Naive thymus-derived CD8-positive, alpha-beta T cell (primary cell): ENCODE measurements at places on chromosomes 11 and 22.

DNA sequence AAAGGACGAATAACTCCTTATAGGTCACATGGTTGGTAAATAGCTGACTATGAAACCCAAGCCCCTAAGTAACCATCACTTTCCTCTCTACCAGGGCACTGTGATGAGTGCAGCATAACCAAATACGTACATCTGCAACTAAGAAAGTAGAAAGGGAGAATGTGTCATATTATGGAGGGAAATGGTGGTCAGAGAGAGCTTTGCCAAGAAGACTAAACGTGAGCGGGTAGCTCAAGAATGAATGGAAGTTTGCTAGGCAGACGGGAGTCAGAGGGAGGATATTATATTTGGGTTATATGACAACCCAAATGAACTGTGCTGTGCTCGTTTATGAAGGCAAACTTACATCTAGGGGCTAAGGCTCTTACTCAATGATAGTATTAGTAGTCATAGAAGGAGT lies 537.3 kb downstream of the OPCML start:
- no peak for DNase-seq

DNA sequence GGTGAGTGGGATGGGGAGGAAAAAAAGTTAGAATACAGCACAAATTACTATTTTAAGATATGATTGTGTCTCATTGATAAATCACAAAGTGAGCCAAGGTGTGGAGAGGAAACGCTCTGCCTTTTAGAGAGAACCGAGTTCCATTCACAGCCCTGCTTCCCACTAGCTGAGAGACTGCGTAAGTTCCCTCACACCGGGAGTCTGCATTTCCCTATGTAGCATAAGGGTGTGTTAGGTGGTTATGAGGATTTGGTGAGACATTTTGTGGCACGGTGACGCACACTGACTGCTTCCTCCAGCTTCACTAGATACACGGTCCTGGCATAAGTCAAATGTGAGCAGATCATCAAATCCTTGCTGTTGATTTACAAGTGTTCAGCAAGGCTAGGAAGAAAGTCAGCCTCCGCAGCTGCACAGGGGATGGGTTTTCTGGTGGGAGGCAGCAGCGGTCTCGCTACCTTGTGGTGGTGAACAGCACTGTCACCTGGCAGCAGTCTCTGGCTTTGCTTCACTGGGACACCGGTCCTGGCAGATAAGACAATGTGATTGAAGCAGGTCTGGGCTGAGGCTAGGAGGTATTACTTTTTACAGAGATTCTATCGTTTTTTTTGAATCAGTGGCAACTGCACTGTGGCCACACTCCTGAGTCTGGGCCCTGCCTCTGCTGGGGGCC lies 312.2 kb upstream of the B3GAT1 start:
- DNase-seq = no peak

GRCh38 chr22:27110665-27111451 lies 453.5 kb downstream of the MIAT start:
- DNase-seq = no peak

DNA sequence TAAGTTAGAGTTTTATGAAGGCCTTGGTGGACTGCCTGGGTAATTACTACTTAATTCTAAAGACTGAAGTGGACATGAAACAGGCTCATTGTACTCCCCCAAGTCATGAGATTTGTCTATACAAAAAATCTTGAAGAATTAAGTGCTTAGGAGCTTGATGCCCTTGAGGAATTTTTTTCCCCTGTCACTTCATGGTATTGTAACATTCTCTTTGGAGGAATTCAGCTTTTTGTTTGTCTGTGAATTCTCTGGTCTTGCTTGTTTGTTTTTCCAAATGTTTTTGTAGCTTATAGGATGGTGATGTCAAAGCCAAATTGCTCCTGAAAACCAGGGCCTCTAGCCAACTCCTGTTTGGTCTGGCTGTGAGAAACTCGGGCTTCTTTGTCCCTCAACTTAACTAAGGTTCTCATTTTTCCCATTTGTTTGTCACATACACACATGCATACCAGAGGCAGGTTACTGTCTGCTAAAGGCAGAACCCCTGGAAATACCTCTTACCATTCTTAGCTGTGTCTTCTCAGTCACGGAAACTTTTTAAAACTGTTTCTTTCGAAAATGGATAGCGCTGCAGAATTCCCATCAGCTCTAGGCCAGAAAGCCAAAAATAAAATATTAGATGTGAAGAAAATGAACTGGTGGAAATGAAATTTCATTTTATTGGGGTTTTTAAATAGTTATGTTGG lies 66.9 kb downstream of the AMOTL1 start:
- no peak for DNase-seq

DNA sequence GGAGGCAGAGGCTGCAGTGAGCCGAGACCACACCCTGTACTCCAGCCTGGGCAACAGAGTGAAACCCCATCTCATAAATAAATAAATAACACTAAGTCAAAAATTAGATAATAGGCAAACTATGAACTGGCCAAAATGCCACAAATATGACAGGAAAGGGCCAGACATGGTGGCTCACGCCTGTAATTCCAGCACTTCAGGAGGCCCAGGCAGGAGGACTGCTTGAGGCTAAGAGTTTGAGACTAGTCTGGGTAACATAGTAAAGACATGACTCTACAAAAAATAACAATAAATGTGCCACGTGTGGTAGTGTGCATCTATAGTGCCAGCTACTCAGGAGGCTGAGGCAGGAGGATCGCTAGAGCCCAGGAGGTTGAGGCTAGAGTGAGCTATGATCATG lies 19.9 kb downstream of the SEC14L6 start:
- DNase-seq = no peak

DNA sequence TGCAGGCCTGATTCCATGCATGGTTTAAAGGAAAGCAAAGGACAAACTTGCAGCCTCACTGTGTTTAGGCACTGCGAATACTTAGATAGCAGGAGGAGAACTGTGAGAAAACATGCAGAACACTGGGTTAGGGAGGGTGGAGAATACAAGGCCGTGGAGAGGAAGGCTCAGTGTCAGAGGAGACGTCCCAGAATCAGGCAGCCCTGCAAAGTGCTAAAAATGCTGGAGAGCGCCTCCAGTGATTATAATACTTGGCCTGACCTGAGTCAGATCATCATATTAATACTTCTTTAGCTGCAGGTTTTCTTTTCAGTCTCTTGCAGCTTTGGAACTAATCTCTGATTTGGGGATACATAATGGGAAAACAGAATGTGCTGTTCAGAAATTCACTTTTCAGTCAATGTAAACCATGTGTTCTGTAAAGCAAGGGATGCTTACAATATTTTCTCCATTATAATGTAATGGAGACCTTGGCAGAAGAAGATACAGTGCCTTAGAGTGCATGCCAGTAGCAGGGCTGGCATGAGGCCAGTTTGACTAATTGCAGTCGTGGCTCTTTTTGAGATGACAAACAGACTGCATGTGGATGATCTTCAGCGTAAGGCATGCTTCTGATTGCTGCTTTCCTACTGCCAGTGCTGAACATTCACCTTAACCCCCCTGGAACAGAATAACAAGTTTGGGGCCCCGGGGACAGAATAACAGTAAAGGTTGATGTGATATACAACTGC lies 16.8 kb downstream of the EXT2 start:
- no peak for DNase-seq

DNA sequence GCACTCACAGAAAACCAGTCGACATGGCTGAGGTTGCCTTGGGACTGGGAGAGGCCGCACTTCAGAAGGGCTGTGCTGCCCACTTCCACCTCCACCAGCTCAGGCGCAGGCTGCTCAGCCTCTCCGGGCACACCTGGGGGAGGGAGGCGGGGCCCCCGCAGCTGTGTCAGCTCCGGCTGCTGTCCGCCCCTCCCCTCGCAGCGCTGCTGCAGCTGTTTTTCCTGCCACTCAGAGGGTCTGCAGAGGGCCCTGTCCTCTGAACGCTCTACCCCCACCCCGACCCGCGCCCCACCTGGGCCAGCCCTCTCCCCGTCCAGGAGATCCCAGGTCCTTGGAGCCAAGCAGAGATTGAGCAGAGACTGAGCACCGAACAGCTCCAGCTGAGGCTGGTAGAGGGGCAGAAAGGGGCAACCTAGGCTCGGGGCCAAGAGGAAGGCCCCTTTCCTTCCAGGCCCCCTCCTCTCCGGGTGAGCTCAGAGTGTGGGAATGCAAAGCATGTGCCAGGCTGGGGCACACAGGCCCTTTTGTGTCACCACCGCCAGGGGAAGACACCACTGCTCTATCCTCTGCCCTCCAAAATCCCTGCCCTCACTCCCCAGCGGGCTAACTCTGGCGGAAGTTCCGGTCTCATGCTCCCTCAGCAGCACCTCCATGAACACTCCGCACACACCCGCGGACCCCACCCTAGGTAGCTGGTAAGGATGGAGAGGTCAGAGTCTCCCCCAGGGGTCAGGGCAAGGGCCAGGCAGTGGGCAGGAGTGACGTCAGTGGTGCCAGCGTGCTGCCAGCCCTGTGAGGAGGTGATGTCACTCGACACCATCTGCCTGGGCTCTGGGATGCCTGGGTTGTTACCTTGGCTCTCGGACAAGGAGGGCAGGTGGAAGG lies 1.6 kb downstream of the MCAM start:
- DNase-seq = peak; percentile 59

DNA sequence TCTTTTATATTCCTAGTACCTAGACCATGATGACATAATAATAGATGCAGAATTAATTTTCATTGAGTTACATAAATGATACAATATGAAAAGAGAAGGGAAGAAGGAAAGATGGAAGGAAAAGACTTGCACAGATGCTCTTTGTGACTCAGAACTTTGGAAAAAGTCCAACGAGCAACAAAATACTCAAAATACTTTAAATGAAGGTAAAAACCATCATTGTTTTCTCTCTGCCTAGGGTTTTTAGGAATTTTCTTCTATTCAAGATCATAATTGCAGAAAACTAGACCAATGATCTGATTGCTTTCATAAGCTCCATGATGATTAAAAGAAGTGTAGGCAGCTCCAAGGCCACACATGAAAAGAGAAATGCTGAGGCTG lies 276.9 kb downstream of the KIRREL3 start:
- DNase-seq = no peak

GRCh38 chr11:69230856-69231425 lies 63.0 kb upstream of the MYEOV start:
- DNase-seq = no peak

DNA sequence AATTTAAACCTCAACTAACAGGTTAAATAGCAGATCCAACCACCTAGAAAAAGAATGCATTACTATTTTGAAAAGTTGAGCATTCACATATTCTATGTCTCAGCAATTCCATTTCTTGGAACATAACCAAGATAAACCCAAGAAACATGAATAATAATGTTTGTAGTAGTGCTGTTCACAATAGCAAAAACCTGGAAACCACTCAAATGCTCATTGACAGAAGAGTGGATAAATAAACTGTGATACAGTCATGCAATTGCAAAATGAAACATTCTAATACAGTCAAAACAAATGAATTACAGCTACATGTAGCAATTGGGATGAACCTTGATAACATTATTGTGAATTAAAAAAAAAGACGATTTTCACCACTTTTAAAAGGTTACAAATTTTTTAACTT lies 162.8 kb upstream of the TMEM45B start:
- DNase-seq = no peak

GRCh38 chr11:76086743-76087635 lies 119.3 kb downstream of the WNT11 start:
- DNase-seq = no peak

GRCh38 chr11:58485961-58486360 lies 21.9 kb downstream of the OR5B21 start:
- DNase-seq = no peak

GRCh38 chr11:24132471-24132870 lies 364.4 kb upstream of the LUZP2 start:
- DNase-seq = no peak

- no peak for DNase-seq
These were observed 77.6 kb downstream of the MED15 start for GRCh38 chr22:20584872-20585638.

DNA sequence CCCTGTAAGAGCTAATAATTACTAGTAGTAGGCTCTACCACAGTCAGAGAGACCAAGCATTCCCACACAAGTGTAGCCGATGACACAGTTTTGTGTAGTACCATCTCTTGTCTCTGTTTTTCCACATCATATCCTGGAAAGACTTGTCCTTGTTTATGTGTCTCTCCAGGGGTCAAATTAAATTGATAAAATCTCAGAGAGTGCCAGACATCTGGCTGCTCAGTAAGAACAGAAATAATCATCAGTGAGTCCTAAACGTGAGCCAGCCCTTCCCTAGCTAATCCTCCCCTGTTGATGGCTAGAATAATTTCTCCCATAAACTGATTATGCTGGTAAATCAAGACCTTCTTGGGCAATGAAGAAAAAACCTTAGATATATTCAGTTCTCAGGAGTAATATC lies 111.4 kb upstream of the GRAMD1B start:
- DNase-seq = no peak

DNA sequence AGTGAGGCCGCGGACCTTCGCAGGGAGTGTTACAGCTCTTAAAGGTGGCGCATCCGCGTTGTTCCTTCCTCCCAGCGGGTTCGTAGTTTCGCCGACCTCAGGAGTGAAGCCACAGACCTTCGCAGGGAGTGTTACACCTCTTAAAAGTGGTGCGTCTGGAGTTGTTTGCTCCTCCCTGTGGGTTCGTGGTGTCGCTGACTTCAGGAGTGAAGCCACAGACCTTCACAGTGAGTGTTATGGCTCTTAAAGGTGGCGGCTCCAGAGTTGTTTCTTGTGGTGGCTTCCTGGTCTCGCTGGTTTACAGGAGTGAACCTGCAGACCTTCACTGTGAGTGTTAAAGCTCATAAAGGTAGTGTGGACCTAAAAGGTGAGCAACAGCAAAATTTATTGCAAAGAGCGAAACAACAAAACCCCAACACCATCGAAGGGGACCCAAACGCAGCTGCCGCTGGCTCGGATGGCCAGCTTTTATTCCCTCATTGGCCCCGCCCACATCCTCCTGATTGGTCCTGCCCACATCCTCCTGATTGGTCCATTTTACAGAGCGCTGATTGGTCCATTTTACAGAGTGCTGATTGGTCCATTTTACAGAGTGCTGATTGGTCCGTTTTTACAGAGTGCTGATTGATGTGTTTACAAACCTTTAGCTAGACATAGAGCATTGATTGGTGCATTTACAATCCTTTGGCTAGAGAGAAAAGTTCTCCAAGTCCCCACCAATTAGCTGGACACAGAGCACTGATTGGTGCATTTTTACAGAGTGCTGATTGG lies 1.2 kb upstream of the TMEM45B start:
- peak; percentile 80 for DNase-seq

- DNase-seq = no peak
These were observed 133.8 kb upstream of the TRPC6 start for GRCh38 chr11:101717619-101718018.

DNA sequence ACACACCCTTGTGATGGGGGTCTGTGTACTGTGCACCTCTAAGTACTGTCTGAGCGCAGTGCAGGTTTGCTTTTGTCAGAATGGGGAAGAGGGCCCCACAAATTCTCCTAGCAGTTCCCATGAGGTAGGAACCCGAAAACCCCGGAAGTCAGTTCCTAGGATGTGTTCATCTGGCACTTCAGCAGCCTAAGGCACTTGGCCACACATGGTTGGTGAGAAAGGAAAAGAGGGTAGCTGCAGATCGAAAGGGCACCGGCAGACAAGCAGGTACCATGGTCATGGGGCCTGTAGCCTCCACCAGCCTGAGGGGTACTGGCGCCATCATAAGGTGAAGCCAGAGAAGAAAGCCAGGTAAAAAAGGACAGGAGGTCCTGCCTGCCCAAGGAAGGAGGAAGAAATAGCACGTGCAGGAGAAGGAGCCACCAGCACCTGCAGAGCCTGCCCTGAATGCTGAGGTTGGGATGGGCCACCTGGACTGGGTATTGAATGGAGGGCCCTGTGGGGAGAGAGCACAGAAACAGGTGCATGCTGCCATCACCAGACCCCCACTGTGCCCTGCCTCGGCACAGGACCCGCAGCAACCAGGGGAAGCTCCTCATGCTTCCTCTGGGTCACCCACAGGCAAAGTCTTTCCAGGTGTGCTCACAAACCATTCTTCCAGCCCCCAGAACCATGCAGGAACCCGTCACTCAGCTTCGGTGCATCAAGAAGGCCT lies 8.1 kb upstream of the CASTOR1 start:
- DNase-seq = no peak
